ENCODE measurements at places on chromosomes 5 and 9.

GRCh38 chr5:140672455-140673186 is 755 bp downstream of the DND1 start:
- no peak for DNase-seq

DNA sequence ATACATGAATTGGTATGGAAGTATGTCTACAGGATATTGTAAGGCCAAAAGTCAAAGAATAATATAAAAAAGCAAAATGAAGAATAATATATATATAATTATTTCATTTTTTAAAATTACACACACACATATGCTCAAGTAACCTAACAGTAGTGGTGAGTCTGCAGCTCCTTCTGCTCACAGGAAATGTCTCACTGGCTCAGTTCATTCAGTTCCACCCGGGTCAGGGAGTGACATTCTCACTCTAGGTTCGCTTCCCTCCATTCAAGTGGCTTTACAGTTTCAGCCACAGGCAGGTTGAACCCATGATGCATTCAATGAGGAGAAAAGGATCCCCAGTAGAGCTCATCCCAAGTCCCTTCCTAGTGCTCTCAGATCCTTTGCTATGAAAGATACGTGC is 90.8 kb downstream of the SUSD1 start:
- no peak for DNase-seq

- no peak for DNase-seq
These were observed 79.3 kb downstream of the BRINP1 start for GRCh38 chr9:119289740-119290433.

GRCh38 chr9:129355631-129356030 is 177.6 kb upstream of the IER5L start:
- DNase-seq = no peak

DNA sequence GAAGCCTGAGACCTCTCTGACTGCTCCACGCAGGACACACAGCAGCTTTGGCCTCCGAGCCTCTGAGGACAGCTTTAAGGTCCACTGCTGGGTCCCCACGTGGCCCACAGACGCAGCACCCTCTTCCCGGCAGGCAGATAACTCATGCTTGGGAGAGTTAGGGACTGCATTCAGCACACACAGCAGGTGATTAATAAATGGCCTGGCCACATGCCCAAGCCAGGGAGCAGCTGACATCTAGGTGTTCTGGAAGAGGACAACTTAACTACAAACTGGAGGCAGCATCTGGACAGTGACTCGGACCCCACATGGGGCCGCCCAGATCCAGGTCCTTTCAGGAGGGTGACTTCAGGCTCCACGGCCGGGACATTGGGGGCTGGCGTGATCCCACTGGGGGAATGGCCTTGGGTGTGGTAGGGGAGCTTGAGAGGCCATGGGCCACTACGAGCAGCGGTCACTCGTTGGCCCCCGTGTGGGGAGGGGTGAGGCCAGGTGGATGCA is 11.3 kb downstream of the NINJ1 start:
- DNase-seq = no peak

DNA sequence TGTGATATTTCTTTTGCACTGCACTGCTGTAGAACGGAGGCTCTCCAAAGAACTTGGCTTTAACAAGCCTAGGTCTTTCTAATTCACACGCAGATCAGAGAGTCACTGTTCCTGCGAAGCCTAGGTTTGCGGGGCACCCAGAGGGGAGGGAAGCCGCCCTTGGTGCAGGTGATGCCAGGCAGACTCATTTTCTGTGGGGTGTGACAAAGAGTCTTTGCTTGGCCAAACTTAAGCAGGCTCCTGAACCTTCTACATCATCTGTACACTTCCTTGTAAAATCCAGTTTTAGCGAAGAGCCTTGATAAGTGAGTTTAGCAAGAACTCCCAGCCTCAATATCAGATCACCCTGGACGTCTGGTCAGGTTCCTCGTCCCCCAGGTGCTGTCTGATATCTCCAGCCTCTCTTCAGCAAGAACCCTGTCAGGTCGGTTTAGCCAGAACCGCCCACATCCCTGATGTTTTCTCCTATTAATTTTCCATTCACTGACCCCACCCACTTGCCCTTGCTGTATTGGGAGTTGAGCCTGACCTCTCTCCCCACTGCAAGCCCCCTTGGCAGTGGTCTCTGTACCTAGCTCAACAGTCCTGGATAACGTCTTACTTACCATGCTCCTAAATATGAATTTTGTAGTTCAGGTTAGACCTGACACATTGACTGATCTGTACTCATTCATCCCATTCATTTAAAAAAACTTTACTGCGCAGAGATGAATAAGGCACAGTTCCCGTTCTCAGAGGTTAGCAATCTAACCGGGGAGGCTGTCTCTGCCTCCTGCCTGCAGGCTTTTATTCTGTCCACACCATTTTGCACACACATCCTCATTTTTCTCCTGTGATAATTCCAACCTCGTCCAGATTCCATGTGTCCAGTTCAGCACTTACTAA is 880 bp upstream of the UBAC1 start:
- DNase-seq = no peak

- DNase-seq = no peak
These were observed 110.0 kb downstream of the PAM start for GRCh38 chr5:102865171-102865509.

DNA sequence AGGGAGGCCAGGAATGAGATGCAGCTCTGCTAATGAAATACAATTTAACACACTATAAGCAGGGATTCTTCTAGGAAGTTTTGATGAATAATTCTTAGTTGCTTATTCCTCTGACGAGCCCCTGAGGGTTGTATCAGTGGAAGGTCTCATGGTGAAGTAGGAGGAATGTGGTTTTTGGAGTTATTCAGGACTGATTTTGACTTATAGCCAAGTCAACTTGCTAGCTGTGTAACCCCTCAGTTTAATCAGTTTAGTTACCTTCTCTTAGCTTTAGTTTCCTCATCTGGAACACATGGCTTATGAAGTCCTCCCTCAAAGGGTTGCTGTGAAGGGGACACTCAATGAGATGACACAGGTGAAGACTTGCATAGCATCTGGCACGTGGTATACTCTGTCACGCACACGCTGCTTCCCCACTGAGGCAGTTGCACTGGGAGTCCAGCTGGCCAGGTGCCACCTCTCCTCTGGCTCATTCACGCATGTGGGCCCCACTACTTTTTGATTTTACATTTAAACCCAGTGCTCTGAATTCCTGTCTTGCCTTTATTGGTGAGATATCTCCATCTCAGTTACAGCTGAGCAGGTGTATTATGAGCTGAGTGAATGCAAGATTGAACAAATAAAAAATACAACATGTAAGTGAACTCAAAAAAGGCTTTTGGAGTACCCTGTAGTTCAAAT is 415.0 kb downstream of the ARHGEF28 start:
- DNase-seq = no peak

- DNase-seq = no peak
These were observed 42.0 kb upstream of the ADRA1B start for GRCh38 chr5:159874263-159874662.

- no peak for DNase-seq
These were observed 159.3 kb downstream of the RGS3 start for GRCh38 chr9:113622600-113623400.

- DNase-seq = no peak
These were observed 175.6 kb downstream of the GABBR2 start for GRCh38 chr9:98533132-98533531.

- DNase-seq = no peak
These were observed 131.8 kb downstream of the GNAQ start for GRCh38 chr9:77899679-77900354.

DNA sequence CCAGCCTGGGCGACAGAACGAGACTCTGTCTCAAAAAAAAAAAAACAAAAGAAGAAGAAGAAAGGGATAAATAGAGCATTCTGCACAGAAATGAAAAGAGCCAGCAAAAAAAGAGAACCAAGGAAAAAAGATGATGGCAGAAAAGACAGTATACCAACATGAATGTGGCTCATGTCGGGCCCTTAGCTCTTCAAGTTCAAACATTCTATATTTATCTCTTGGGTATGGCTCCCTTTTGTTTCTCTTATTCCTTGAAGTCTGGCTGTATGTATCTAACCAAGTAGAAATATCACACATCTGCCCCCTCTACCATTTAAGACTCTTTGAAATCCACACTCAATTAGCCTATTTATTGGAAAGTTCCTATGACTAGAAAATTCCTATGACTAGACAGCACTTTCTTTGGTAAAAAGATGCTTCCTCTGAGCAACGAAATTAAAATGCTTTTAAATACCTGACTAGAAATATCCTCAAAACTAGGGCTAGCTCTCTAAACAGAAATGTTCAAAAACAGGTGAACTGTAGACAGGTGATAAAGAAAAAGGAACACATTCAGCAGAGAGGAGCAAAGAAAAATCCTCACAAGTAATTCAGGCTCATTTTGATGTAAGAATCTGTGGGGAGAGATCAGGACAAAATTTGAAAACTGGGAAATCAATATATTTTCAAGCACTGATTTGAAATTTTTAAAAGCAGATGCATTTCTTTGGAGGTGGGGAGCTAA is 2.6 kb downstream of the SELENOP start:
- no peak for DNase-seq

DNA sequence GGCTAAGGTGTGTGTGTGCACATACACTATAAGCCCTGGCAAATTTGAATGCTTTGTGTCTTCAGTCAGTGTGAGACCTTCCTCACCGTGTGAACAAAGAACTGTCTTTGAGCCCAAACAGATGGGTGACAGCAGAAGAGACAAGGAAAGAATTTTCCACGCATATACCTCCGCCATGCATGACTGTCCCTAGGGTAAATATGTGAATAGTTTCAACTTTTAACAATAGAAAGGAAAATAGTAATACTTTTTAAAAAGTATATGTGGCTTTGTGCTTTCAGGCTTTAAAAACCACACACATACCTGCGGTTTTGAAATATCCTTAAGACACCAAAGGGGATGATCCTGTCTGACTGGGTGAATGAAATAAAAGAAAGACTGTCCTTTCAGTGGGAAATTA is 438.6 kb upstream of the MPDZ start:
- no peak for DNase-seq

GRCh38 chr9:132670457-132671391 is at the start of gene GTF3C4:
GTF3C4 (plus strand) TSS chr9:132670464; CDS start chr9:132670599, 135 bp downstream.
- DNase-seq = no peak

Measured in esophagus squamous epithelium (tissue), 5 donors.